ENCODE measurements at places on chromosomes 11 and 22.

GRCh38 chr11:129386795-129387397 is 11.2 kb downstream of the BARX2 start:
- no peak for DNase-seq

- DNase-seq, result no peak
Observed at GRCh38 chr11:73271936-73272679, at the start of gene P2RY6. TSS of gene P2RY6 (plus strand) at chr11:73272338. CDS start at chr11:73296519, 24,181 bp downstream.

GRCh38 chr22:46696229-46696518 is 41.9 kb downstream of the CERK start:
- no peak for DNase-seq

DNA sequence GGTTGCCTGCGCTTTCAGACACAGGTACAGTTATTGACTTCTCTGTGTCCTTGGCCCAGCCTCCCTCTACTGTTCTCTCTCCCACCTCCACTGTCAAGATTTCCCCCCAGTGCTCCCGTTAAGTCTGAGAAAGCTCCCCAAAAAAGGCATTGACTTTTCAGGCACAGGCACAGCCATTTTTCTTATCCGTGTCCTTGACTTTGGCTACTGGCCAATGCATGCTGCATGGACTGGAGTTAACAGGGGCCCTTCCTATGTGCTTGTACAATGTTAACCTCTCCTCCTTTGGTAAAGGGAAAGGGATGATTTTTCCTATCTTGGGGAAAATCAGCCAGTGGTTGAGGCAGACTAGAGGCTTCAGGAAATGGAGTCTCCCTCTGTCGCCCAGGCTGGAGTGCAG is 4.3 kb downstream of the APOL5 start:
- DNase-seq, result no peak

- DNase-seq, result no peak
Observed at GRCh38 chr22:19678949-19679521, 35.3 kb upstream of the SEPTIN5 start.

GRCh38 chr22:45376009-45376408 is 37.4 kb downstream of the SMC1B start:
- no peak for DNase-seq

DNA sequence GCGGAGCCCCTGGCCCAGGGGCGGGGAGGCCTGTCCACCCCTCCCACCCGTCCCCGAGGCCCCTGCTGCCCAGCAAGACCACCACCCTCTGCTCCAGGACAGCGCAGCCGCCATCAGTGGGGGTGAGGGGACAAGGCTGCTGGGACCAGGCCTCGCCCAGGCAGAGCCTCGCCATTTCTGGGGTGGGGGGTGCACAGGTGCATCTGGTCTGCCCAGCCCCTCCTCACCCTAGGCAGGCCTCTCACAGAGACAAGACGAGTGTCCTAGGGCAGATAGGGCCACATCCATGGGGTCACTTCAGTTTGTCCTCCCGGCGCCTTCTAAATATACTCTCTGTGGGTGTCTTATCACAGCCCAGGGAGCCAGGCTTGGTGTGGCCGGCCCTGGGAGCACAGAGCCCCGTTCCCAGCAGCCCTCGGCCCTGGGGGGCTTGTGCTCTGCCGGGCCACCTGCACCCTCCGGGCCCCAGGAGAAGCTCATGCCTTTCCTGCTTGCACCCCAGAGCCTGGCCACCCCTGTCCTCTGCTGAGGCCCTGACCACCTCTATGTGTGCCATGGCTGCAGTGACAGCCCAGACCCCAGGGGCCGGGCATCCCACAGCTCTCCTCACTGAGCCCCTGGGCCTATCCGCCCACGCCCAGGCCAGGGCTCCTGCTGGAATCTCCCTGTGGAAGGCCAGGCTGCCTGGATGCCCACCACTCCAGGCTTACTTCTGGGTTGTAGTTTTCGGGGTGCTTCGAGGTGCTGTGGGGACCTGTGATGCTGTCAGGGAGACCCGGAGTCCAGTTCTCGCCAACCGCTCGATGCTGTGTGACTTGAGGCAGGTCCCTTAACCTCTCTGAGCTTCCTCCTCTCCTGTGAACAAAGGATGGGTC is 70.8 kb downstream of the KCNQ1 start:
- no peak for DNase-seq

DNA sequence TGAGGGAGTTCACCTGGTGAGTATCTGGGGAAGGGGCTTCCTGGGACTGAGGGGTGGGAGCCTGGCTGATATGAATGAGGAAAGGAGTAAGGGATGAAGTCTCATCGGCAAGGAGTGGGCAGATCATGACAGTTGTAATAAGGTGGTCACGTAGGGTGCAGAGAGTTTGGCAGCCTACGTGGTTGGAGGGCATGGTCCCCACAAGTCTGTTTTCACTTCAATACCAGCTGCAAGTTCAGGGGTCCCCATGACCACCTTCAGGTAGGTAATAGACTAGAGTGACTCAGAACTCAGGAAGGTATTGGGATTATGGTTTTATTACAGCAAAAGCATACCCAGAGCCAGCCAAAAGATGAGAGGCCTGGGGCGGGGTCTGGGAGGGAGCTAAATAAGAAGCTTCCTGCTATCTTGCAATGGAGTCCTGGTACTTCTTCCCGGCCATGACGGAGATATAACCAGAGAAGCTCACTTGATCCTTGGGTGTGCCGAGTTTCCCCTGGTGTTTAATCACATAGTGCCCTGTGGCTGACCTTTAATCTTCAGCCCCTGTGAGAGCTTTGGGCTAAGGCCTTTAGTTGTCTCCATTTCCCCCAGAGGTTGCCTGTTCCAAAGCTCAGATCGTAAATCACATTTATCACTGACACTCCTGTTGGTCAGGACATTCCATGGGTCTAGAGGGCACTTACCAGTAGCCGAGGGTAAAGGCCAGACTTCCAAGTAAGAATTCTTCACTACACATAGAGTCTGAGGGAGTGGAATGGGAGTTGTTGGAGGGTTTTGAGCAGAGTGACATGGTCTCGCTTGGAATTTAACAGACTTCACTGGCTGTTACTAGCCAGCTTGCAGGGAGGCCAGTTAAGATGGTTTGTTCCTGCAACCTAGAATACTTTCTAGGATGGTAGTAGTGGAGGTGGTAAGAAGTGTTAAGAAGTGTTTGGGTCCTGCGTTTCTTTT is 9.1 kb downstream of the SLC3A2 start:
- DNase-seq, result no peak

- DNase-seq, result no peak
Observed at GRCh38 chr11:76808171-76808570, 25.0 kb downstream of the TSKU start.

- DNase-seq, result no peak
Observed at GRCh38 chr22:48238284-48238915, 1476.0 kb downstream of the TBC1D22A start.

DNA sequence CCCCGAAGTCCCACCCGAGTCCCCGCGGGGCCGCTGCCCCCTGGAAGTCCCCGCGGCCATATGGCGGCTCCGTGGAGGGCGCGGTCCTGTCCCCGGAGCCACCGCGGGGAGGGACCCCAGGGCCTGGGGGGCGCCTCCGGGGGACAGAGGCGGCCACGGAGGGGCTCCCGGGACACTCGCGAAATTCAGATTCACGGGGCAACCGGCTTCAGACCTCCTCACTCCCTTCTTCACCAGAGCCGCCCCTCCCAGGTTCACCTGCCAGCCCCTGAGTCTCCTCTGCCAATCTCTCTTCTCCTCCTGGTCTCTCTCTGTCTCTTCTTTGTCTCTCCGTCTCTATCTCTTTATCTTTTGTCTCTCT is 28.2 kb upstream of the TOLLIP start:
- no peak for DNase-seq

- DNase-seq, result no peak
Observed at GRCh38 chr11:91857179-91857578, 367.4 kb upstream of the FAT3 start.

GRCh38 chr11:102383839-102384238 is 36.8 kb downstream of the BIRC2 start:
- no peak for DNase-seq

GRCh38 chr11:57311109-57311936 is 13.4 kb downstream of the TNKS1BP1 start:
- DNase-seq, result peak; percentile 43

GRCh38 chr11:774873-775592 is 2.3 kb downstream of the GATD1 start:
- no peak for DNase-seq

- no peak for DNase-seq
Observed at GRCh38 chr11:119709638-119710346, 19.2 kb downstream of the NECTIN1 start.

DNA sequence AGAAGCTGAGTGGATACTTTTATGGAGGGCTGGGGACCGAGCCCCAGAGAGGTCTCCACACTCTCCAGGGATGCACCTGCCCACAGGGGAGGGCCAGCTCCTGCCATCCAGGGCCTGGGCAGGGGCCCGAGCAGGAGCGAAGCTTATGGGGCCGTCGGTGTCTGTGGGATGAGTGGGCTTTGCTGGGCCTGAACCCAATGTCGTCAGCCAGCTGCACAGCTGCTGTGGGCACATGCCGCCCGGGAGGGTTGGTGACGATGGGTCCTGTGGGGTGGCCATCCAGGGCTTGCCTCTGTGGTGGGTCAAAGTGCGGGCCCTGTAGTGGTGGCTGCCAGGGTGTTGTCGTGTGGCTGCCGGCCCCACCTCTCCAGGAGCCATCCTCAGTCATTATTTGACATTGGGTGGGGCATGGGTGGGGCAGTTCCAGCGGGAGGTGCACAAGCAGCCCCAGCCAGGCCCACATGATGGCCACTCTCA is 447.1 kb downstream of the TBC1D22A start:
- no peak for DNase-seq

GRCh38 chr22:45413368-45414211 is at the start of the genes RIBC2 and SMC1B:
TSS of gene RIBC2 (plus strand) at chr22:45413693. CDS start at chr22:45413887, 194 bp downstream.
TSS of gene SMC1B (minus strand) at chr22:45413599. CDS start at chr22:45413567, 32 bp downstream.
- DNase-seq, result no peak

GRCh38 chr22:36743591-36744412 is 32.1 kb downstream of the IFT27 start:
- no peak for DNase-seq

DNA sequence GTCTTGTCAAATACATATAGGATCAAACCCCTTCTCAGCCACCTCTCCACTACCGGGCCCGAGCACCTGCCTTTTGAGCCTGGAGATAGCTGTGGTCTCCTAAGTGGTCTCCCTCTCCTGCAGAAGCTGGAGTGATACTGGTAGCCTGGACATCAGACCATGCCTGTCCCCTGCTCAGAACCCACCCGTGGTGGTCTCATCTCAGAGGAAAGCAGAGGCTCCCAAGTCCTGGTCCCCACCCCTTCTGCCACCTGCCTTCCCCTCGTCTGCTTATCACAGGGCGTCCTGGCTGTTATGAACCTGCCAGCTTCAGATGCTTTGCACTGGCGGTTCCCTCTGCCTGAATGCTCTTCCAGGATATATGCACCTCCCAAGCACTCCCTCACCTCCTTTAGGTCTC is 50.5 kb upstream of the EIF3D start:
- no peak for DNase-seq

DNA sequence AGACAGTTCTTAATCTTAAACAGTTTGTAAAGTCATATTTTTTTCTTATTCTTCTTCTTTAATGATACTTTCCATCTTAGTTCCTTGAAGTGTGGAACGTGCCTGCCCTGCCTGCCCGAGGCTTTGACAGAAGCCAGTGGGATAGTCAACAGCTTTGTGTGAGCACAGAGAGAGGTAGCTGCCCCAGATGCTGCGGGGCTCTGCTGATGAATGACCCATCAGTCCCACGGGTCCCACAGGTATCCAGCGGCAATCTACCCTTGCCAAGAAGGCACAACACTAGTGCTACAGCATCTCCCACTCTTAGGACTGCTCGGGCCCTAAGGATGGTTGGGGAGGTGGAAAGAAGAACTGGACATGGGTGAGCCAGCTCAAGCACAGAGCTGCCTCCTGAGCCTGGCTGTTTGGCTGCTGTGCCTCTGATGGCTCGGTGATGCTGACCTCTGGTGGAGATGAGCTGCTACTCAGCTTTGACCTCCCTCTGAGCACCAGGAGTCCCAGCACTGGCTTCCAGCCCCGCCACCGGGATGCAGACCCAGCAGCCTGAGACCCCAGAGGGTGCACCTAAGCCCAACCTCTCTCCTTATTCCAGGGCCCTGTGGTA is 11.8 kb upstream of the APLNR start:
- no peak for DNase-seq

DNA sequence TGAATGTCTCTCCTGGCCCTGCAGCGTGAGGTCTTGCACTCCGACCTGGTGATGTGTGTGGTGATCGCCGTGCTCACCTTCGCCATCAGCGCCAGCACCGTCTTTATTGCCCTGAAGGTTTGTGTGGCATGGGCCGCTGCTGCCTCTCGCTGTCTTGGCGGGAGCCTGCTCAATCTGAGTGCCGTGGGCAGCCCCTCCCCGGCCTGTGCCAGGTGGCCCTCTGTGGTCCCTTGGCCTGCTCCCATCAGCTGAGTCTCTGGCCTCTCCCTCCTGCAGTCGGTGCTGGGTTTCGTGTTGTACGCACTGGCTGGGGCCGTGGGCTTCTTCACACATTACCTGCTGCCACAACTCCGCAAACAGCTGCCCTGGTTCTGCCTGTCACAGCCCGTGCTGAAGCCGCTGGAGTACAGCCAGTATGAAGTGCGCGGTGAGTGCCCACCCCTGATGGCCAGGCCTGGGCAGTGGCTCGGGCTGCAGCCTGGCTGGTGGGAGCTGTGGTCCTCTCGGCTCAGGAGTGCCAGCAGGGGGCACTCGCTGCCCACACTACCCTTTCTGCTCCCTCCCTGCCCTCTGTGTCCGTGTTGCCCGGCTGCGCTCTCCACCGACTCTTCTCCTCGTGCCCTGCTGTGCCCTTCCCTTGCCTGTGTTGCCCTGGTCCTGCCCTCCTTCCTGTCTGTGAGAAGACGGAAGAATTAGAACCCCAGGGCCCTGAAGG is 10.2 kb downstream of the PCNX3 start:
- DNase-seq, result peak; percentile 17

- DNase-seq, result no peak
Observed at GRCh38 chr11:100473390-100473740, 213.7 kb upstream of the ARHGAP42 start.

GRCh38 chr22:49664891-49665290 is 162.8 kb downstream of the BRD1 start:
- no peak for DNase-seq

DNA sequence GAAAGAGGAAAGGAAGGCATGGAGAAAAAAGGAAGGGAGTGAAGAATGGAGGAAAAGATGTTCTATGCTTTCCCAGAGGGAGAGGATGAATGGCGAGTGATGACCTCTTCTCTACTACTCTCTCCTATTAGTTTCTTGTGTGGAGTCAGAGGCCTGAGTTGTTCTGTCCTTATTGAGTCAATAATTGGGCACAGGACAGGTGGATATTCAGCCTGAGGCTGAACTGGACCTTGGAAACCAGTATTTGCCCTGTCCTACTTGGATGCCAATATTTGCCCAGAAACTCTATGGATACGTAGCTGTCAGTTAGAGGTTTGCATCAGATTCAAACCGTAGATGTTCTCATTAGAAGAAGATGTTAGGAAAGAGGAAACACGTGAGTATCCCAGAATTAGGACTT is 17.6 kb upstream of the SWAP70 start:
- DNase-seq, result no peak

DNA sequence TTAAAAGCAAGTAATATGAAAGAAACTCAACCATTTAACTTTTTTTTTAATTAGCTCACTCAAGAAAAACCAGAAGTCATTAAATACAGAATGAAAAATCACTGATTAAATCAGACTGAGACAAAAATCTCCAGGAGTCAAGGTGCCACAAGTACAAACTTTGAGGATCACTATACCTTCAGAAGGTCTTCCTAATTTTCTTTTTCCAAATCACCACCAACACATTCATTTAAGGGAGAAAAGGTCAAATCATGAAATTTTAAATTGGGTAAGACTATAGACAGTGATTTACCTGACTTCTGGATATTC is 32.3 kb downstream of the PITPNB start:
- no peak for DNase-seq
